Fibroblast of skin of right quadriceps (primary cell): ENCODE measurements at places on chromosomes 16 and 17.

- DNase-seq: peak; percentile 47
Measured at GRCh38 chr16:84582958-84583516, 34.8 kb downstream of the COTL1 start.

DNA sequence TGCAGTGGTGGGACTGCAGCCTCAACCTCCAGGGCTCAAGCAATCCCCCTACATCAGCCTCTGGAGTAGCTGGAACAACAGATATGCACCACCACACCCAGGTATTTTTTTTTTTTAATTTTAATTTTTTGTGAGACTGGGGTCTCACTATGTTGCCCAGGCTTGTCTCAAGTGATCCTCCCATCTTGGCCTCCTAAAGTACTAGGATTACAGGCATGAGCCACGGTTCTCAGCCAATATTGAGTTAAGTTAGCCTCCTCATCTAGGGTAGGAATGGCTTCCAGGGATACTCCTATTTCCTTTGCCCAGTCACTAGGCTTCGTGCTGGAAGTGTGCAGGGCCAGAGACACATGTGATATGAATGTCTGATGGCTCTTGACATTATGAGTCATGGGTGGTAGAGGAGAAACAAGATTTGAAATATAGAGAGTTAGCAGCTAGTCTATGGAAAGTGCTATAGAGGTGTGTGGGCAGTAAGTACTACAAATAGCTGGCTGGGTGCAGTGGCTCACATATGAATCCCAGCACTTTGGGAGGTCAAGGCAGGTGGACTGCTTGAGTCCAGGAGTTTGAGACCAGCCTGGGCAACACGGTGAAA, 8.0 kb upstream of the HES7 start:
- no peak for DNase-seq

DNA sequence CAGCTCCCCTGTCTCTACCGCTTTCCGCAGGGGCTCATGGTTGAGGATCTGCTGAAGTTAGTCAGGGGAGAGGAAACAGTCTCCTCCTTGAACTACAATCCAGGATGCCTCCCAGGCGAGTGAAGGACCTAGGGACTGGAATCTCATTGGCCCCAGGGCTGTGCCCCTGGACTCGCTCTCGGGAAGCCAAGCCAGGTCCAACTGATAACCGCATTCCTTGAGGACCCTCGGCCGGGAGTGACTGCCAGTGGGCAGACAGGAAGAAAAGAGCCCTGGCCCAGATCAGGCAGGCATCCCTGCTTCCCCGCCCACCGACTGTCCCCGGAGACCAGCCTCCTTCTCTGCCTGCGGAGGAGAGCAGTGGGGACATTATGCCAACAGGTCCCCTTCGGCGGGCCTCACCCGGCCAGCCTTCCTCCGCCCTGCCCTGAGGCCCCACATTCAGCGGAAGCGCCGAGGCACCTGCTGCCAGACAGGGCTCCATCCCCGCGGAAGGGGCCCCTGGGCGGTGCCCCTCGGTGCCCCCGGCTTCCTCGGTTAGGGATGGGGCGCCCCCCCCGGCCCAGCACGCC, 776 bp downstream of the LRRC75A start:
- no peak for DNase-seq

DNA sequence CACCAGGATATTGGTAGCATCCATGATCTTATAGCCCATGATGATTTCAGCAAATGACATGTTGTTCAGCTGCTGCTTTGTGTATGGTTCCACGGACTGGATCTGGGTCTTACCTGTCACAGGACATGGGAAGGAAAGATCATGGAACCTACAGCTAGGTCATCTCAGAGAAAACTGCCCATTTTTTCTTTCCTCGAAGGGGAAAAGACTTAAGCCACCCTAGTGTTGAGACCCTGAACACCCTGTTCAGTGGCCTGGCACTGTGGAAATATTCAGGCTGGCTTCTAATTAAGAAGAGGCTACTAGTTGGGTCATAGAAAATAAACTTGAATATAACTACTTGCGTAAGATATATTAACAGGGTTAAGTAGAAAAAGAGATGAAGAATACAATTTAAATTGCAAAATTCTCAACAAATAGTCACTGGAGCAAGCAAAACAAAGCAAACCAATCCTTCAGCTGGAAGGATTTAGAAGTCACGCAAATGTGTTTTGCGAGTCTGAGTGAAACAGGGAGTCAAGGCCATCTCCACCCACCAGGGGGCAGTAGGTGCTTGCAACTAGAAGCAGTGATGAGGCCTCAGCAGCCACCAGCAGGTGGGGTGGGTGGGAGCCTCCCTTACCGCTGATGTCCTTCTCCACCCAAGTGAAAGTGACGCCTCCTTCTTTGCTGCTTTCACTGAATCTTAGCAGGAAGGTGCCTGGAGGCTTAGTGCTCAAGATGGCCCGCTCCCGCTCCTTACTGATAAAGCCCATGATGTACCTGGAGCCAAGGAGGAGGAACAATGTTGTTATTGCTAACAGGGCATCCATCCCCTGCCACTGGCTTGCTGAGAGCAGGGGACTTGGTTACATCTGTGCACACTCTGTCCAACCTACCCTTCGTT, 34.3 kb downstream of the STAT5A start:
- DNase-seq: peak; percentile 88

DNA sequence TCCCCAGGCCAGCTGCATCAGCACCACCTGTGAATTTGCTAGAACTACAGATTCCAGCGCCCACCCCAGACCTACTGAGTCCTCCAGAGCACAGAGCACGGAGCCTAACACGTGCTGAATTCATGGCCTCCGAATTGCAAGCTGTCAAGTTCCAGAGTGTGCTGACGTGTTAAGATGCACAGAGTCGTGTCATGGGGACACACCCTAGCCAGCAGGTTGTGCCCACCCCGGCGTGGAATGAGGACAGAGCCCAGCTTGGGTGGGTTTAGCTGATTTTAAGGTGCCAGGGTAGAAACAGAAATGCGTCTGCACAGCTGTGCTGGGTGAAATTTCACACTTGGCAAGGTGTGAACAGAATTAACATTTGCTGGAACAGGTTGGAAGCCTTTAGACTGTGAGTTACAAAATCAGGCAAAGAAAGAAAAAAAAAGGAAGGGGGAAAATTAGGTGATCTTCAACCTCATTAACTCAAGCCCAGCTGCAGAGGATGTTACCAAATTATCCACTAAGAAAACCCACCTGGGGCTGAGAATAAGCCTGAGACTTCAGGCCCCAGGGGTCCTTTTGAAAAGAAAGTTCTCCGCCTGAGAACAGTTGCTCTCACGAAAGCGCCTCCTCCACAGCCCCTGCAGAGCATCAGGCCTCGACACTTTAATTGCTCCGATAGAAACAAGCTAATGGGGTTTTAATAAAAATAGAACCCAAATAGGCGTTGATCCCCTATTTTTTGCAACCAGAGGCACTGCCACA, 27.1 kb downstream of the GINS3 start:
- no peak for DNase-seq

DNA sequence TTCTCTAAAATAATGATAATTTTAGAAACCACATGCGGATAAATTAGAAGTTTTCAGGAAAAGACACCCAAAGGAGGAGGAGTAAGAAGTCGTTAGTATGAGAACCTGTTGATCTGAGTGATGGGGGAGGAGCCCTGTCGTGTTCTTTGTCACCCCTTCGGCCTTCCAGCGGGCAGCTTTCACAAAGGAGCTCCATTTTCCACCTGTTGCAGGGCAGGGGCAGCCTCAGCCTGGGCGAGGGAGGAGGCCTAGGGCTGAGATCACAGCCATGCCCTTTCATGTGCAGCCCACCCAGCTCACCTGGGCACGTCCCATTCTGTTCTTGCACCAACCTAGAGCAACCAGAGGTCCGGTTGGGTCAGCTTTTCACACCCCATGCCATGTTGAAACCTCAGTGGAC, 5.3 kb downstream of the DUSP14 start:
- no peak for DNase-seq
